Stimulated activated CD8-positive, alpha-beta memory T cell treated with anti-CD3 and anti-CD28 coated beads, Interleukin-15, amount 100 ng/mL, for 1 hour (primary cell): ENCODE measurements at places on chromosomes 4 and X.
A peak's percentile ranks its signal among the peaks of the same experiment; 100 is the strongest.

- DNase-seq, result no peak
These were observed 37.6 kb downstream of the C4orf50 start for GRCh38 chr4:5980436-5981155.

GRCh38 chrX:41192880-41193279, 107.6 kb downstream of the USP9X start:
- DNase-seq, result no peak

GRCh38 chr4:138948918-138949317, 66.7 kb upstream of the NOCT start:
- DNase-seq, result no peak

- DNase-seq, result no peak
These were observed 45.5 kb downstream of the SMIM31 start for GRCh38 chr4:164799410-164799809.

- no peak for DNase-seq
These were observed 13.6 kb downstream of the FTHL17 start for GRCh38 chrX:31058284-31058683.

- no peak for DNase-seq
These were observed 38.3 kb upstream of the SPINK2 start for GRCh38 chr4:56859841-56860240.

- DNase-seq, result peak; percentile 4
These were observed 73.4 kb upstream of the TTC29 start for GRCh38 chr4:147019091-147019490.

DNA sequence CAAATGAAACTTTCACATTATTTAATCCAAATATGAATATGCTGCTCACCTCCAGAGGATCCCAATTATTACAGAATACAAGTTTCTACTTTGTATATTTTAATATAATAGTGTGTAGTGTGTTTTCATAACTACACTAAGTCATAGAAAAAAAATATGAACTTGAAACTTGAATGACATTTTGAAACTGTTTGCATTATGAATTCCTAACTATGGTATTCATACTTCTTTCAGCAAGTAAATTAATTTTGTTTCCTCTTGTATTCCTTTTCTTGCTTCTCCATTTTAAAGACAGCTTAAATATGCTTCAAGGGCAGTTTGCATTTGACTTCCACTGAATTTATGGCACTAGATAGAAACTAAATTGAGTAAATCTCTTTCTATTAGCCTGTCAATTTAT, 177.1 kb downstream of the BMPR1B start:
- DNase-seq, result no peak

DNA sequence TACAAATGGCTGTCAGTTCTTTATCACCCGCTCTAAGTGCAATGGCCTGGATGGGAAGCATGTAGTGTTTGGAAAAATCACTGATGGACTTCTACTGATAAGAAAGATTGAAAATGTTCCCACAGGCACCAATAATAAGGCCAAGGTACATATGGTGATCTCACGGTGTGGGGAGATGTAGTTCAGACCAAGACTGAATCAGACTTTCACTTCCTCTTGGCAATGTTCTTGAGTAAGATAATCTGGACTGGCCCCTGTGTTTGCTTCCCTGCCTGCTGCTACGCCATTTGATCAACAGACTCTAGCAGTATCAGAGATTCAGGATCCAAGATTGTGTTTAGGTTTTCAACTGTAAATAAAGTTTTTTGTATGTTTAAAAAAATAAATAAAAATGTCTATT, 682.2 kb upstream of the AMOT start:
- DNase-seq, result no peak

- no peak for DNase-seq
These were observed 2.3 kb downstream of the VEGFC start for GRCh38 chr4:176790398-176790797.

DNA sequence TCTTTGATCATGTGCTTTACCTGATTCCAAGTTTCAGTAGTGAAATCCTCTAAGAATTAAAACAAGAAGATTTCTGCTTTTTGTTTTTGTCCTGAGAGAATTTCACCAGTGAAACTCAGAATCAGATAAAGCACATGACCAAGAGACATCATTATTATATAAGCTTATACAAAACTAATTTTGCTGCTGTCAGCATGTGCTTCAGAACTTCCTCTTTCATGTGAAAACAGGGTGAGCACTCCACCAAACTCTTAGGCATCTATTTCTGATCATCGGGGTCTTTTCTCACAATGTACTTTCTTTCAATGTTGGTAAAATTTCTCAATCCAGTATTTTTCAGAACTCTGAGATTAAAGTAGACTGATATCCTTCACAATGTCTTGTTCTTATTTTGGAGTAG, 152.1 kb downstream of the SLC39A8 start:
- DNase-seq, result no peak

DNA sequence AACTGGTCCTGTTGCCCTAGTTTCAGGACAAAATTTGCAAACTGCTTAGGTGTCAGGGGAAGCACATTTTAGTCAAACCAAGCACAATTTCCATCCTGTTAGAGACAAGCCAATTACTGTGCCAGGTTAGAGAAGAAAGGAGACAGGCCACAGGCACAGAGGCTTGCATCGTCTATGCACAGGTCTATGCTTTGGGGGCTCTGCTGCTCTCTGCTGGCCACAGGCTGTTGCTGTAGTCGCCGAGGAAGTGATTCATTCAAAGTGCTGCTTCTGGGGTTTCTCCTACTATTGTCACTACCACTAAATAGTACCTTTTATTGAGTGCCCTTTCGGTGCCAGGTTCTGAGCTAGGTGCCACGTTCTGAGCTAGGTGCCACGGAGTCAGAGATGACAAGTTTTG, 45.5 kb downstream of the VGLL1 start:
- peak; percentile 32 for DNase-seq

GRCh38 chr4:81040012-81040659, 9.6 kb downstream of the BMP3 start:
- no peak for DNase-seq

- no peak for DNase-seq
These were observed 1148.8 kb downstream of the RAPGEF2 start for GRCh38 chr4:160251522-160252170.

GRCh38 chr4:30450474-30450873, 269.7 kb upstream of the PCDH7 start:
- no peak for DNase-seq

GRCh38 chrX:71532078-71532752, 689 bp upstream of the OGT start:
- no peak for DNase-seq

GRCh38 chr4:19969492-19969891, 282.2 kb upstream of the SLIT2 start:
- DNase-seq, result no peak

- no peak for DNase-seq
These were observed 373.5 kb upstream of the ARX start for GRCh38 chrX:25389266-25389665.

DNA sequence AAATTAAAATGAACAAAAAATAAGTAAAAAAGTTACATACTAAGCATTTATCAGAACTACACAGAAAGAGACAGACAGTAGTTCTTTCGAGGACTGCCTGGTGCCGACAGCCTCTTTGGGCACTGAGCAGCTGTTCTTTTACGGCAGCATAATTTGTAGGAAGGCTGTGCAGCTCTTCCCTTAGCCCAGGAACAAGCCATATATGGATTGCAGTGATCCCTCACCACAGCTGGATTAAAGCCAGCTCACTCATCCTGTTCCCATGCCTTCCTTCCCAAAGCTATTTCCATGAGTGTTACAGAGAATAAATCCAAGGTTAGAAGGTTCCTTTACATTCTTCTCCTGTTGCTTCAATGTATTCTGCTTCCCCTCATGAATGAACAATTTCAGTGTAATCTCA, 71.7 kb downstream of the DDX60L start:
- no peak for DNase-seq

- no peak for DNase-seq
These were observed 899 bp downstream of the LYAR start for GRCh38 chr4:4289055-4289454.

- peak; percentile 3 for DNase-seq
These were observed 27.3 kb downstream of the CT45A1 start for GRCh38 chrX:135740681-135741149.

- DNase-seq, result no peak
These were observed 10.6 kb downstream of the NDP start for GRCh38 chrX:43962636-43963035.

GRCh38 chr4:60780874-60781273, 419.3 kb upstream of the ADGRL3 start:
- DNase-seq, result no peak

GRCh38 chr4:81343536-81343935, 128.2 kb downstream of the RASGEF1B start:
- no peak for DNase-seq
